ENCODE measurements at places on chromosomes 1 and 21. TPM values are rescaled to one million over a fixed set of nuclear protein-coding genes. Genes with fewer than 3 reads are reported as not detected.

PRAMEF7 gene
- not detected for total RNA-seq

DNA sequence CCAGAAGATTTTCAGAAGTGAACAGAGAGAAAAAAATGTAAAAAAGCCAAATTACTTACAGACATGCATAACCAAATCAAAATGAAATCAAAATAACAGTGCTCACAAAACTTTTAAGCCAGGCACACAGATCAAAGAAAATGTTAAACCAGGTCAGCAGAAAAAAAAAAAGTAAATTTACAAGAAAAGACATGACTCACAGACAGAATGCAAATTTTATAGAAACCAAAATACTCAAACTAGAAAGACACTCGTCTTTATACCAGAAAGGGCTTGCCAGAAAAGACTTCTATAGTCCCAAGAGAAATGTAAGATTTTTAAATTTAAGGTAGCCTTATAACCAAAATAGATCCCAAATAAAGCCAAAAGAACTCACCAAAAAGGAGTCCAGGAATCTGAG, 86.5 kb upstream of the COG2 start:
- DNase-seq: no peak

DNA sequence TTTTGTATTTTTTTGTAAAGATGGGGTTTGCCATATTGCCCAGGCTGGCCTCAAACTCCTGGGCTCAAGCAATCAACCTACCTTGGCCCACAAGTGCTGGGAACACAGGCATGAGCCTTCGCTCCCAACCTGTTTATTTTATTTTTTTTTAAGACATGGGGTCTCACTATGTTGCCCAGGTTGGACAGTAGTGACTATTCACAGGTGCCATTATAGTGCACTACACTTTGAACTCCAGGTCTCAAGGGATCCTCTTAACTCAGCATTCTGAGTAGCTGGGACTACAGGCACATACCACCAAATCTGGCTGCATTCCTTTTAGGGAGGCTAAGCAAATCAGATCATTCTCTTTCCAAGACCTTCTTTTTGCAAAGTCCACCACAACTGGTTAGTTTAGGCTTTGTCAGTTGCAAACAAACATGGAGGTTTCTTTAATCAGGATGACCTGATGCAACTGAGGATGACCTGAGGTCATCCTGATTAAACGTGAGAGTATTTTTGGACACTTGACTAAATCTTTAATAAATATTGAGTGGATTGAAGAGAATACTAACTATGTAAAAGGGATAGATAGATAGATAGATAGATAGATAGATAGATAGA, 30.0 kb upstream of the RALGPS2 start:
- DNase-seq: no peak

DNA sequence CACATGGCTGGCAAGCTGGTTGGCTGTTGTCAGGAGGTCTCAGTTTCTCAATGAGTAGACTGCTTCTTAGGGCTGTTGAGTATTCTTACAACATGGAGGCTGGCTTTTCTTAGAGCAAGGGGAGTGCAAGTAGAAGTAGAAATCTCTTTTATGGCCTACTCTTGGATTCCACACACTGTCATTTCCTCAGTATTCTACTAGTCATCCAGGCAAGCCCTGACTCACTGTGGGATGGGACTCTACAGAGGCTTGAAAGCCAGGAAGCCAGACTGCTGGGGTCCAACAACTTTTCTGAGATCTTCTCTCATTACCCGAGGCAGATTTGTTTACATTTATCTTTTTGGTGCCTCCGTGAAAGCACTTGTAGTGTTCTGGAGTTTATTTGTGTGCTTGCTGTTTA, 196.2 kb upstream of the APP start:
- peak; percentile 3 for DNase-seq

FOXO6 gene
- not detected for total RNA-seq

DNA sequence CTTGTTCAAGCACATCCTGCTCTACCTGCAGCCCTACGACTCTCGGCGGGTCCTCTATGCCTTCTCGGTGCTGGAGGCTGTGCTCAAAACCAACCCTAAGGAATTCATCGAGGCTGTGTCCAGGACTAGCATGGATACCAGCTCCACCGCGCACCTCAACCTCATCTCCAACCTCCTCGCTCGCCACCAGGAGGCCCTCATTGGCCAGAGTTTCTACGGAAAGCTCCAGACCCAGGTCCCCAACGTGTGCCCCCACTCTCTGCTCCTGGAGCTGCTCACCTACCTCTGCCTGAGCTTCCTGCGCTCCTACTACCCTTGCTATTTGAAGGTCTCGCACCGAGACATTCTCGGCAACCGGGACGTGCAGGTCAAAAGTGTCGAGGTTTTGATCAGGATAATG, 74.3 kb upstream of the MORC3 start:
- DNase-seq: no peak

CD5L gene
- total RNA-seq: not detected

GRCh38 chr1:230253150-230253549, 173.0 kb downstream of the PGBD5 start:
- no peak for DNase-seq

- no peak for DNase-seq
Measured at GRCh38 chr1:178477841-178478240, 18.9 kb downstream of the CLEC20A start.

GRCh38 chr1:166089804-166090203, 77.0 kb downstream of the FAM78B start:
- no peak for DNase-seq

- DNase-seq: no peak
Measured at GRCh38 chr1:68313735-68314134, 81.4 kb upstream of the WLS start.

- DNase-seq: no peak
Measured at GRCh38 chr1:209375097-209375496, 208.4 kb upstream of the CAMK1G start.

OR2T35 gene
- total RNA-seq: not detected

DNA sequence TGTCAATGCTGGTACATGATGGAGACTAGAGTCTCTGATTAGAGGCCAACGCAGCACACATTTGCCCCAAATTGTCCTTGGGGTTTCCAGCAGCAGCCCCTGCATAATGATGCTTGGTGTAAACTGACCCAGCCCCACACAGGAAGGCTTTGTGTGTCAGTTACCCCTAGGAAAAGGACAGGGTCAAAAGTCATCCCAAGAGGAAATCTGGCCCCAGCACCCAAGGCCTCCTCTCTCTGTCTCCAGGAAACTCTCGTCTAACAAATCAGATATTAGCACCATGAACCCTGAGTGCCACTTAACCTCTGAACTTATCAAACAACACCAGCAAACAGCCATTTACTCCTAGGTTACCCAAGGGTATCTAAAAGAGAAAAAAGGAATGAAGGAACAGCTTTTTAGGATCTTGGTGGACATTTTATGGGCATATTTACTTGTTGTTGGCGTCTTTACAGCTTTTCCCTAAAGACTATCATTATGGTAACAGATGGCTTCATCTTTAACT, 84.5 kb downstream of the PSMG1 start:
- no peak for DNase-seq

DNA sequence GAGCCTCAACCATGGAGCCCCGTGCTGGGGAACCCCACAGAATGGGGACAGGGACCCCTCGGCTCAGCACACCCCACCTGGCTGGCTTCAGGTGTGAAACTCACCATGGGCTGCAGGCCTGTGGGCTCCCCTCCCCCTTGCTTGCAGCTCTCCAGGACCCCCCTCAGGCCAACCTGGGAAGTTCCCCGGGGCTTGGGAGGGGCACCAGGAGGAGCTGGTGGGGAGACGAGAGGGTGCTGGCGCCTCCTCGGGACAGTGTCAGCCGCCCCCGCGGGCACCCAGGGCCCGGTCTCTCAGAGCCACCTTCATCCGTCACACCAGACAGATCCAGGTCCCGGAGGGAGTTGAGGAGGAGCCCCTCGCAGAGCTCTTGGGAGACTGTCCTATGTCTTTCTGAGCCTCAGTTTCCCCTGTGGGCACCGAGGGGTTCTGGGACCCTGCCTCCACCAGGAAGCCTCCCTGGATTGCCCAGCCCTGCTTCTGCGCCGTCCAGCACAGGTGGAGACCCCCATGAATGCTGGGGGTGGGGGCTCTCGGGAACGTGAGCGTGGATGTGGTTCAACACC, 657 bp upstream of the TNFRSF18 start:
- DNase-seq: no peak

BMP8B gene
- not detected for total RNA-seq

CHAF1B gene
- 11.0 TPM for total RNA-seq

FMO2 gene
- total RNA-seq: not detected

GRCh38 chr1:78355656-78356055, 135.1 kb upstream of the PTGFR start:
- no peak for DNase-seq

NBPF6 gene
- not detected for total RNA-seq

NID1 gene
- total RNA-seq: 99.1 TPM

HSD11B1 gene
- 0.21 TPM for total RNA-seq

DNA sequence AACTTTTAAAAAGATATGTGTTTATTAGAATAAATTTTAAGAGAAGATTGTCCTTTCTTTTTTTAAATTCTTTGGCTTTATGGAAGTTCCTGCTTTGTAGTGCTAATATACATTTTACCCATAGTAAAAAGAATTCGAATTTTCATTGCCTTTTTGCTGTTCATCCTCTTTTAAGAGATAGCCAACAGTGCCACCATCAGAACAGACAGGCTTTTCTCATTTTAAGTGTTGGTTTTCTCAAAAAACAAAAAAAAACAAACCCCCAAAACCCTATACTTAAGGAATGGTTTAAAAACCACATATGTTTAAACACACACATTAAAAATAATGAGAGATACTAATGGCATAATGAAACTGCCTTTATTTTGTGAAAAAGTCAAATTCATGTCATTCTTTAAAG, 118.8 kb downstream of the NEK7 start:
- no peak for DNase-seq

DNA sequence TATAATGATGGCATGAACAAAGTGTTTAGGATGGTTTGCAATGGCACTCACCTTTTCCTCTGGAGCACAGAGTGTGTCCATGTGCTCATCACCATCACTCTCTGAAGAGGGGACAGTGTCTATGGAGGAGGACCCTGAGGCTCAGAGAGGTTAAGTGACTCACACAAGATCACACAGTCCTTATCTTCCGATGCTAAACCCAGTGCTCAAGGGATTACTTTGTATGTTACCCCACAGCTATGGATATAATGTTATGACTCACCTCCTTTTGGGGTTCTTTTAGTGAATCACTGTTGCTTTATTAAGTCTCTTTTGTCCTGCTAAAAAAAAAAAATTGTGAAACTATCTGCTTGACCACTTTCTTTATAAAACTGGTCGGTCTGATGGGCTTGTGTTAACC, 67.6 kb downstream of the TENT5C start:
- peak; percentile 81 for DNase-seq

NPHS2 gene
- total RNA-seq: not detected

- DNase-seq: peak; percentile 21
Measured at GRCh38 chr1:168428063-168428731, 115.6 kb downstream of the XCL2 start.

GRCh38 chr1:40393173-40393572, 19.6 kb downstream of the SMAP2 start:
- DNase-seq: no peak

- DNase-seq: no peak
Measured at GRCh38 chr1:214086945-214087344, 99.2 kb downstream of the PROX1 start.

KRTAP10-1 gene
- not detected for total RNA-seq

DNA sequence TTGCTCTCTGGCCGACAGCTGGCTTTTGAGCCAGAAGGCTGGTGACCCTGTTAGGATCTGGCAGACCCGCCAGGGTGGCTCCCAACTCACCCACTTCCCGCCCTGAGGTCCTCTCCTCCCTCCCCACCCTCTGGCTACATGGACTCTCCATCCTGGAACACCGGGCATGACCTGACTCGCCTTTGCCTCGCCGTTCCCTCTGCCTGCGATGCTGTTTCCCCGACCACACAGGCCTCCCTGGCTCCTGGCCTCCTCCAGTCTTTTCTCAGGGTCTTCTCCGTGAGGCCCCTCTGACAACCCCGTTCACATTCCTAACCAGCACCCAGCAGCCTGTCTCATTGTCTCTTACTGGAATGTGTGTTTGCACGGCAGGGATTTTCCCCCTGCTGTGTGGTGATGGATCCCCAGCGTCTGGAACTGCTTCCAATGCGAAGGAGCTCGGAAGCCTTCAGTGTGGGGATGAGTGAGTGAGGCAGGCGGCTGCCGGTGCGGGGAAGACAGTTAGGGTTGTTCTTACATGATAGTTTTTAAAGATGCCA, 46.0 kb upstream of the POFUT2 start:
- DNase-seq: no peak

GABPA gene
- 17.7 TPM for total RNA-seq

GRCh38 chr1:113770031-113770430, 10.7 kb upstream of the PHTF1 start:
- no peak for DNase-seq

DNA sequence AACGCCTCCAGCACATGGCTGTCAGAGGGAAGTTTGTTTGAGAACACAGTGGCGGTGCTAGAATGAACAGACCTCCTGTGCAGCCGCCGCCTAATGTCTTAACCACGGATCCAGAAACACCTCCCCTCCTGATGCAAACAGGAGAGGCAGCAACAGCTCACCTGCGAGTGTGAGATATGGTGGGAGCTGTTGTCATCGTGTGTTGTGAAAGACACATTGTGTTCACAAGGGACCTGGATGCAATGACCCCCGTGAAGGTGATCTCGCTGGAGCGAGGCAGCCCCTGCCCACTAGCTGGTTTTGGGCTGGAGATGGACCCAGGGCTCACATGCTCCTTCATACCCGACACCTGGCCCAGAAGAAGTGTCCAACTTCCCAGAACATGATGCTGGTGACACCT, 315.3 kb upstream of the C1orf174 start:
- no peak for DNase-seq

DNA sequence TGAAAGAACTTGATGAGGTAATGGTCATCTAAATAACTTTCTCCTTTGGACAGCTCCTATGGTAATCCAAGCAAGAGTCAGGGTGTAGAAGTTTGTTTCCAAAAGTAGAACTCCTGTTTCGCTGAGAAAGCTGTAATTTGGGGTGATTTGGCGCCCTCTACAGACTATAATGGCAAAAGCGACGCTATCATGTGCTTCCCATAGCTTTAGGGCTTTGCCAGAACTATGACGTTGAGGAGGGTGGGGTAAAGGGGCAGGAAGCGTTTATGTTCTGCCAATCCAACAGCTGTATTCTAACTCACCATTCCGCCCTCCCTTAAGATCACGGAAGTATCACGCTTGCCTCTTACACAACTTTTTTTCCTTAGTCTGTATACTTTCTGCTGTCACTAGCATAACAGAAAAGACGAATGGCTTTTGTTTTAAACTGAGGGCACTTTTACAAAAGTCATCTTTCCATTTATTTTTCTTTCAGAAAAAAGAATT, at the start of gene FMO4:
Gene FMO4, plus strand, starts transcription at position 349 of the 486 bp plus-strand sequence. CDS start 5,643 bp downstream, outside the sequence.
- DNase-seq: peak; percentile 98

- DNase-seq: peak; percentile 81
Measured at GRCh38 chr1:205477759-205478247, 22.0 kb upstream of the BLACAT1 start.

- DNase-seq: no peak
Measured at GRCh38 chr1:47230692-47231300, 1.2 kb downstream of the TAL1 start.

GRCh38 chr1:157566484-157567300, 14.4 kb upstream of the FCRL5 start:
- no peak for DNase-seq

- no peak for DNase-seq
Measured at GRCh38 chr21:28127175-28127785, 865.4 kb downstream of the LTN1 start.

KCNK1 gene
- not detected for total RNA-seq

All from HFFc6 (cell line).